ENCODE measurements at places on chromosomes 4 and X.

DNA sequence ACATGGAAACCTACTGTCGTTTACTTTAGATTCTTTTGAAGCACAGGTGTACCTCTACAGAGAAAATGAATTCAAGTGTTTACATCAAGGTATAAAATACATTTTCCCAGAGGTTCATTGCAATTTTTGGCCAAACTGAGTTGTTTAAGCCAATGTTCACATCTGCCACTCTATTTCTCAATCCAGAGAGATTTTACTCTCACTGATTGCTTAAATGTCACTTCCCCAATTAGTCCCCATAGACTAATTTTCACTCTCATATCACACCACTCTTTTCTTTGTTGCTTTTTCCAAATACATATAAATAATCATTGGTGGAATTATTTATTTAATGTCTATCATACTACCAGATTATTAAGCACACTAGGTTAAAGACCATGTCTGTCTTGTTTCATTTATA lies 271.8 kb downstream of the PPP3CA start:
- no peak for DNase-seq

GRCh38 chrX:130083656-130084382 lies 26.5 kb downstream of the ELF4 start:
- no peak for DNase-seq

DNA sequence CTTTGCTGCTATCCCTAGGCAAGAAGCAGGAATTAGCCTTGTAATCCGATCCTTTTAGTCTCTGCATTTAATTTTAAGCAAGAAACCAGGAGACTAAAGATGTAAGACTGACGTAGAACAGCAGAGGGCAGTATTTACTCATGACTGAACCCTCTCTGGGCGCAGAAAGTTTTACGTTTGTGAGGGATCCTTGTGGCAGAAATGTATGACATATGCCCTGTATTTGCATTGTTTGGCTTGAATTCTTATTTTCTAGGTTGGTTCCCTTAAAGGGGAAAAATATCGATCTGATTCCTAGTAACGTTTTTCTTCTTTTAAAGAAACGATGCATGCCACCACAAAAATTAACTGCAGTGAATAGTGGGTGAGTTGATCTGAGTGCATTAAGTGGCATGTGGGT lies 1.3 kb upstream of the FAT4 start:
- no peak for DNase-seq

DNA sequence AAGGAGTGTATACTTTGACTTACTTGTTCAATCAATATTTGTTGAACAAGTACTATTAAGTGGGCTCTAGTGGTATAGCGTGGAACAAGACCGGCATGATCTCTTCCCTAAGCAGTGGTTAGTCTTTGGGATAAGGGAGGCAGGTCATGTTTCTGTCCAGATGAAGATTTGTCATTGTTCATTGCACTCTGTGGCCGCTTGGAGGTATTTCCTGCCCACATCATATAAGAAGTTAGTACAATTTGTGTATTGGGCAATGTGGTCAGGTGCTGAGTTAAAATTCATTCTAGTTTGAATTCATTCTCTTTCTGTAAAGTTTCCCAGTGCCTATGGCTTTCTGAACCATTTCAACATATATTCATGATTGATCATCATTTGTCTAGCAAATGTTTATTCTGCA lies 101.1 kb upstream of the SHISA3 start:
- DNase-seq = no peak

GRCh38 chr4:65973186-65973585 lies 302.9 kb upstream of the EPHA5 start:
- no peak for DNase-seq

DNA sequence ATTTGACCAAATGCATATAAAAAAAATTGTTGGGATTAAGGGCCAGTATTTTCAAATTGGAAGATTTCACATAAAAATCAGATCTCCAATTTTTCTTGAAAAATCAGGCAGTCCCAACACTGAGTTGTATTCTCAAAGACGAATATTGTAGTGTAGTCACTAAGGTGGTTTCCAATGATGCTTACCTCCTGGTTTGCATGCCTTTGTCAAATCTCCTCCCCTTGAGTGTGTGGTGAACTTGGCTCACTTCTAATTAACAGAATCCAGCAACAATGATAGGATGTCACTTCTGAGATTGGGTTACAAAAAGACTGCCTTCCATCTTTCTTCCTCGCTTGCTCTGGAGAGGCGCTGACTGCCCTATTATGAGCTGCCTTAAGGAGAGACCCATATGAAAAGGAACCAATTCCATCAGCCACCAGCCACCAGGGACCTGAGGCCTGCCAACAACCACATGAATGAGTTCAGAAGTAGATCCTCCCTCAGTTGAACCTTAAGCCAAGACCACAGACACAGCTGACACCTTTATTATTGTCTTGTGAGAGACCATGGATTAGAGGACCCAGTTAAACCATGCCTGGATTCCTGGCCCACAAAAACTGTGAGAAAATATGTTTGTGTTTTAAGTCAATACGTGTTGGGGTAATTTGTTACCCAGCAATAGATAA lies 31.2 kb upstream of the TSPAN5 start:
- DNase-seq = no peak

- no peak for DNase-seq
Observed at GRCh38 chrX:70332600-70332999, 42.7 kb downstream of the KIF4A start.

DNA sequence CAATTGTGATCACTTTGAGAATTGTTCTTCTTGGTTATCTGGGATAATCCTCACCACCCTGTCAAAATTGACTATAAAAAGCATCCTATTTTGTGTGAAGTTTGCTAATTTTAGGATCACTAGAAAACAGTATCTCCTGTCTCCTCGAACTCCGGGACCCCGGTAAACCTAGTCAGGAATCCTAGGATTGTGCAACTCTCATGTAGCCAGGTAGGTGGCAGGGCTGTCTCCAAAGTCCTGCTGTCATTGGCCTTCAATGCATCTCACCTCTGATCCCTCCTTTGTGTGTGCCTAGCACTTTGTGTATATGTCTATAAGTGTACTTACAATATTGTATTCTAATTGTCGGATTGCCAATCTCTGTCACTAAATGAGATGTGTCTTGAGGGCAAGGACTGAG lies 1564.8 kb downstream of the RPA4 start:
- DNase-seq = no peak

DNA sequence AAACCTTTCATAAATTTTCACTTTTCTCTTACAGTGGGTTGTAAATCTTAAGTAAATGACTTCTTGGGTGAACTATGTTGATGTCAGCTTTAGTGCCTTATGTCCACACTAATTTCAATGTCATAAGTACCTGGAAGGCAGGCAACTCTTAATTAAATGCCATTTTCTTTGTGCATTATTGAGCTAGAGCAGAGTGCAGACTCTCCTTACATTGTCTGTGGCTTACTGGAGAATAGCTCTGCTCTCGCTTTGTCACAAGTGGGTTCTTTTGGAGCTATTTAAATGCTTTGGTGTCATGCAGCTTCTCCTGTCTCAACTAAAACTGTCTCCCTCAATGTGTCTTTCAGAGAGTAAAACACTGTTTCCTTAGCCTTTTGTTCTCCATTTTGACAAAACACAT lies 411.6 kb downstream of the STIM2 start:
- DNase-seq = no peak

DNA sequence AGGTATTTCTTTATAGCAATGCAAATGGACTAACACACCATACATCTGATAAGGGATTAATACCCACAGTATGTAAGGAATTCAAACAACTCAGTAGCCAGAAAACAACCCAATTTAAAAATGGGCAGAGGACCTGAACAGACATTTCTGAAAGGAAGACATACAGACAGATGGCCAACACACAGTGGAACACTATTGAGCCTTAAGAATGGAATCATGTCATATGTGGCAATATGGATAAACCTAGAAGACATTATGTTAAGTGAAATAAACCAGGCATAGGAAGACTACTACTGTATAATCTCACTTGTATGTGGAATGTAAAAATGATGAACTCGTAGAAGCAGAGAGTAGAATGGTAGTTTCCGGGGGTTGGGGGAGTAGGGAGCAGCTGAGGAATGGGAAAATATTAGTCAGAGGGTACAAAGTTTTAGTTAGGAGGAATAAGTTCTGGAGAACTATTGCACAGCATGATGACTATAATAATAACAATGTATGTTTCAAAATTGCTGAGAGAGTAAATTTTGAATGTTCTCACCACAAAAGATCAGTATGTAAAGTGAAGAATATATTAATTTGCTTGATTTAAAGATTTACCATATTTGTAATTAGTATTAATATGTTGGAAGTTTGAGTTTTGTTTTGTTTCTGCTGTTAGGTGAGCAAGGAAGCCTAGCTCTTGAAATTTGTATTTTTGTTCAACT lies 25.2 kb downstream of the WDR44 start:
- DNase-seq = no peak

DNA sequence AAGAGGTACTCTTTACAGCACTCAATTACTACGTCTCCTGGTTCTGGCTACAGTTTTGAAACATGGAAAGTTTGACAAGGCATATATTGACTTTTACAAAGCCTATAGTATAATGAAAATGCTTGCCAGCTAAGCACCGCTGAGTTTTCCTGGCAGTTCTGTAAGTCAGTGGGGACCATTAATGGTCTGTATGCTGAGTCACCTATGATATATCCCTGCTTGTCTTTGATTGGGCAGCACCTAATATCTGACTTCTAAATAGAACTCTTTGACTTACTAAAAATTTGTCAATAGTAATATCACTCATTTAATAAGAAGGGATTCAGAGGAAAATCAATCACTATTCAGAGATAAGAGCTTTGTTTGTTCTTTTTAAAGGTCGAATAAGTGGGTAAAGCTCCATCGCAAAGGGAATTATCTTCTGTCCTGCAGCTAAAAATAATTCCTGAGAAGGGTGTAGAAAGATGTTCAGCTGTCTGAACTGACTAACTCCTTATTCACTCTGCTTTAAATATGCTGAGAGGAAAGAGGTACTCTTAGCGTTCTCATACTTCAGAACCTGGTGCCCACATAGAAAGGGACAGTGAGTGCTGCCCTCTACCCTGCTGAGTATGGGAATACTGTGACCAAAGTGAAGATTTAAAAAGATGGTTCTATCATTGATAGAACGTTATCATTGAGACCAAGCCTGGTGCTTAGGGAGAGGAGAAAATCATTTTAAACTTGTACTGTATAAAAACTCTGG lies 959 bp downstream of the SMPX start:
- no peak for DNase-seq

DNA sequence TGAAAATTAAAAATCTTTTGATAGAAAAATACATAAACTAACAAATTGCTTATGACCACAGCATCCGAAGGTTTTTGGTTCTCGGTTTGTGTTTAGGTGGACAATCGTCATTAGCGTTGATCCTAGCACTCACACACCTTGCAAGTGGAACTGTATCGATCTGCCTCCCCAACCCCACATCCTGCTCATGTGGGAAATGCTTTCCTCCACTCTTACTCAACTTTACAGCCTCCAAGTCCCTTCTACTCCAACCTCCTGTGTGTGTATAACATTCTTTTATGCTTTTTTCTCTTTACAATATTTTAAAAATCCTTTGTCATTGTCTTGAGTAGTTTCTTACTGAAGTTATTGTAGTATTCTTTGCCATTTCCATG lies 15.6 kb upstream of the TMEM131L start:
- no peak for DNase-seq

Data from activated CD8-positive, alpha-beta memory T cell treated with anti-CD3 and anti-CD28 coated beads for 1 hour (primary cell).